ENCODE measurements at places on chromosomes 6 and 20. TPM values are rescaled to one million over a fixed set of nuclear protein-coding genes. Genes with fewer than 3 reads are reported as not detected.

- no peak for DNase-seq
- H3K27ac ChIP-seq, result no peak overlapping the region
- H3K4me1 ChIP-seq, result no peaks in the 10 kb centered on the region
- no peaks in the 10 kb centered on the region for H3K36me3 ChIP-seq
- no peaks in the 10 kb centered on the region for H3K27me3 ChIP-seq
- H3K4me3 ChIP-seq, result no peak overlapping the region
These were observed 630.8 kb upstream of the IMPG1 start for GRCh38 chr6:76703285-76703684.

DNA sequence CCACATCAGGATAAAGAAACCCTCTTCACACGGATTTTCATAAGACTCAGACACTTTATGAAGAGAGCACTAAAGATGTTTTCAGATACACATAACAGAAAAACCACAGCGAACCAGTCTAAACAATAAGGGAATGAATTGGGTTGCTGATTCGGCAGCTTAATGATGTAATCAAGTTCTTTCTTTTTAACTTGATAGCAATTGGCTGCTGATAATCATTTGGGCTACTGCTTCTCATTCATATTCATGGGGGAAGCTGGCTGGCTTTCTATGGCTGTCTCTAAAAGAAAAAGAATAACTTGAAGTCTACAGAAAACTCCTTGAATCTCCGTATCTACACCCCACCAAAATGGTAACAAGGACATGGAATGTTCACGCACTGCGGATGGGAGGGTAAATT lies 20.0 kb upstream of the TMEM181 start:
- no peak for DNase-seq
- peaks cover 15% of the 10 kb centered on the region for H3K4me1 ChIP-seq
- no peak overlapping the region for H3K27ac ChIP-seq
- H3K27me3 ChIP-seq, result no peaks in the 10 kb centered on the region
- H3K4me3 ChIP-seq, result no peak overlapping the region

TINAG gene
- polyA plus RNA-seq, result 0.22 TPM

BPIFB2 gene
- not detected for polyA plus RNA-seq

DNA sequence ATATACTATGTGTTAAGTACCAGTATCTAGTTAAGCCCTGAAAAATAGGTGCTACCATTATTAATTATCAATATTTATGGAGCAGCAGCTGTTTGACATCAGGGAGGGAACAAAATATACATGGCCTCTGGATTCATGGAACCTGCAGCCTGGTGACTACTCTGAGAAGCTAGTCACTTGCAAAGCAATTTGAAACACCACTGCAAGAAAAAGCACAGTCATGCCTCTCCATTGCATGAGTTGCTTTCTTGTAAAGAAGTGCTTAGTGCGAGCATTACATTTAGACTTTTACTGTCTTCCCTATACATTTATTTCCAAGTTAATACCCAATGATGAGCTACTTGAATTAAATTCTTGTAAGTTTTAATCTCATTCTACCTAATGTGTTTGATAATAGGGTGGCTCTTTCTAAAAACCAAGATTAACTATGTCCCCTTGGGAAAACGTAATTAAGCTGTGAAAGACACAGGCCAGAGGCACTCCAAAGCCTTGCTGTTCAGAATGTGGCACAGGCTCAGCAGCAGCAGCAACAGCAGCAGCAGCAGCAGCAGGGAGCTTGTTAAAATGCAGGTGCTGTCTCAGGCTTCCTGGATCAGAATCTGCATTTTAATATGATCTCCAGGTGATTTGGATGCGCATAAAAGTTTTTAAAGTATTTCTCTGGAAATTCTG lies 83.6 kb downstream of the PFDN4 start:
- H3K27me3 ChIP-seq, result no peaks in the 10 kb centered on the region
- DNase-seq, result no peak
- H3K4me3 ChIP-seq, result no peak overlapping the region
- H3K36me3 ChIP-seq, result no peaks in the 10 kb centered on the region
- no peaks in the 10 kb centered on the region for H3K4me1 ChIP-seq

DNA sequence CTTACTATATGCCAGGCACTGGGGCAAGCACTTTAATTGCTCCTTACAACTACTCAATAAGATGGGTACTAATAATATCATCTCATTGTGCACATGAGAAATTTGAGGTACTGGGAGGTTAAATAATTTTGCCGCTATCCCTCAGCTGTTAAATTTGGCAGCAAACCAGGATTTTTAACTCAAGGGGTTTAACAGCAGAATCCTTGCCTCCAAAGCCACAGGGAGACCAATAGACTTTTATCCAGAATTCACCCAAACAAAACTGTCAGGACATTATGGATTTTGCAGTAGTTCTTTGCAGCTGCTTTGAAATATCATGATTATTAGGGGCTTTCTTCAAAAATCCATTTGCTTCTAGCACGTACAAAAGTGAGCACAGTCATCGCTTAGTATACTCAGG lies 136.2 kb downstream of the RPS12 start:
- no peaks in the 10 kb centered on the region for H3K27me3 ChIP-seq
- no peaks in the 10 kb centered on the region for H3K36me3 ChIP-seq
- H3K27ac ChIP-seq, result no peak overlapping the region

GRCh38 chr6:149235130-149235561 lies 82.4 kb upstream of the TAB2 start:
- H3K36me3 ChIP-seq, result no peaks in the 10 kb centered on the region
- H3K27ac ChIP-seq, result no peak overlapping the region
- H3K27me3 ChIP-seq, result no peaks in the 10 kb centered on the region
- peaks cover 56% of the 10 kb centered on the region for H3K4me1 ChIP-seq
- DNase-seq, result no peak

GRCh38 chr6:168999392-168999791 lies 254.3 kb downstream of the THBS2 start:
- no peak for DNase-seq
- H3K27ac ChIP-seq, result no peak overlapping the region
- H3K4me1 ChIP-seq, result no peaks in the 10 kb centered on the region
- peaks cover 14% of the 10 kb centered on the region for H3K27me3 ChIP-seq
- H3K4me3 ChIP-seq, result no peak overlapping the region
- no peaks in the 10 kb centered on the region for H3K36me3 ChIP-seq

DNA sequence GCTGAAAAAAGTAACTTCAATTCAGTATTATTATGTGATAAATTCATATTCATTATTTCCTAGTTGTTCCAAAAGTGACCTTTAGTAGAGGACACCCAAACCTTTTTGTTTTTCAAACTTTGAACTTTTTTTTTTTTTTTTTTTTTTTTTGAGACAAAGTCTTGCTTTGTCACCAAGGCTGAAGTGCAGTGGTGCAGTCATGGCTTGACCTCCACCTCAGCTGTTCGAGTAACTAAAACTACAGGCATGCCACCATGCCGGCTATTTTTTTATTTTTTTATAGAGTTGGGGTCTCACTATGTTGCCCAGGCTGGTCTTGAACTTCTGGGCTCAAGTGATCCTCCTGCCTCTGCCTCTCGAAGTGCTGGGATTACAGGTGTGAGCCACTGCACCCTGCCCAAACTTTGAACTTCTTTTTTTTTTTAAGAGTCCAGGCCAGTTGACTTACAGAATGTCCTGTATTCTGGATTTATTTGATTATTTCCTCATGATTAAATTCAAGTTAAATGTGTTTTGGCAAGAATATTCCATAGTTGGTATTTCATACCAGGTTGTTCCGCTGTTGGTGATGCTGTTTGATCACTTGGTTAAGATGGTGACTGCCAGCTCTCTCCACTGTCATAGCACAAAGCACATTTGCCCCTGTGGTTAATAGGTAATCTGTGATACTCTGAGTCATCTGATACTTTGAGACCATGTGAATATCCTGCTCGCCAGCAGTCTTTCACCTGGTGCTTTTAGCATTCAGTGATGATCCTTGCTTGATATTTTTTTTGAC lies 48.0 kb downstream of the VAPB start:
- DNase-seq, result no peak
- no peaks in the 10 kb centered on the region for H3K36me3 ChIP-seq
- H3K27ac ChIP-seq, result no peak overlapping the region

TRIM10 gene
- polyA plus RNA-seq, result not detected

GRCh38 chr6:119308991-119309657 lies 40.4 kb downstream of the MAN1A1 start:
- H3K27me3 ChIP-seq, result no peaks in the 10 kb centered on the region
- H3K27ac ChIP-seq, result no peak overlapping the region
- no peak for DNase-seq
- H3K4me3 ChIP-seq, result no peak overlapping the region
- H3K4me1 ChIP-seq, result peaks cover 65% of the 10 kb centered on the region
- no peaks in the 10 kb centered on the region for H3K36me3 ChIP-seq

DNA sequence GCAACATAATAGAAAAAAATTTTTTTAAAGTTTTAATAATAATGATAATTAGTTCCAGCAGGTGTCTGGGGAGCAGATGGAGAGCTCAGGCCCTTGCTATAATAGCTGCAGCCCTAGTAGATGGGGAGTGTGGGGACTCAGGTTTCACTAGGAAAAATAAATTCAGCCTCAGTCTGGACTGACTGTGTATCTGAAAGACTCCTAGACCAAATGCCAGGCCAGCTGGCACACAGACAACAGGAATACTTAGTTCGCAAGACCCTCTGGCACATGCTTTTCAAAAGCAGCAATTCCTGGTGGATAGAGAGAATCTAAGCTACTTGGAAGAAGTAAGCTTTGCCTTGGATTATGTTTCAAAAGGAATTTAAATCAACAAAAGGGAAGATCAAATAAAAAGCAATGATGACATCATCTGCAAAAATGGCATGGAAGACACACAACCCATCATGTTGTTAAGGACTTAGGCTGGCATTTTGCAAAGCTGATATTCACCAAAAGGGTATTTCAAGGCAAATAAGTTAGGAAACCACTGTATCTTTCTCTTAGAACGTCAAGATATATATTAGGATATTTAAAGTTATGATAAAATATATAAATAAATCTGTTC lies 107.8 kb downstream of the RNGTT start:
- H3K4me1 ChIP-seq, result no peaks in the 10 kb centered on the region
- no peaks in the 10 kb centered on the region for H3K27me3 ChIP-seq
- no peak overlapping the region for H3K27ac ChIP-seq

DNA sequence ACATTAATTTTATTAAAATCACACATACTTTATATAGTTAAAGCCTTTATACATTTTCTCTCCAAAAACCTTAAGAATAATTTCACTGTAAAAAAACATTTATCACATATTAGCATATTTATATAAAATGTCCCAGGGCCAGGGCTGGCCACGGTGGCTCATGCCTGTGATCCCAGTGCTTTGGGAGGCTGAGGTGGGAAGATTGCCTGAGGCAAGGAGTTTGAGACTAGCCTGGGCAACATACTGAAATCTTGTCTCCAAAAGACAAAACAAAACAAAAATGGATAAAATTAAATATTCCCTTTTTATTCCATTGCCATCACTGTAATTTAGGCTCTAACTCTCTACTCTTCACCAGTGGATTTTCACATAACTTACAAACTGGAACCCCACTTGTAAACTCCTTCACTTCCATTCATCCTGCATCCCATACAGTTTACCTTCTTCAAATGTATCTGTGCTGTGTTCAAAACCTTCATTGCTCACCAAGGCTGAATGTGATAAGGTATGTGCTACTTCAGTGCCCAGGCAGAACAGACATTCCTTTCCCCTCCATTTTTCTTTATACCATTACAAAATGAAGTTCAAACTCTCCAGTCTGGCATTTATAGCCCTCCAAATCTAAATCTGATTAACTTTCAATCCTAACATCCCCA lies 42.9 kb upstream of the PIM1 start:
- DNase-seq, result no peak
- H3K4me1 ChIP-seq, result peaks cover 6% of the 10 kb centered on the region
- no peaks in the 10 kb centered on the region for H3K27me3 ChIP-seq
- no peaks in the 10 kb centered on the region for H3K36me3 ChIP-seq
- no peak overlapping the region for H3K27ac ChIP-seq

ISM1 gene
- 0.54 TPM for polyA plus RNA-seq

GRCh38 chr6:11350294-11350693 lies 117.8 kb upstream of the NEDD9 start:
- H3K4me3 ChIP-seq, result no peak overlapping the region
- H3K27me3 ChIP-seq, result no peaks in the 10 kb centered on the region
- H3K36me3 ChIP-seq, result no peaks in the 10 kb centered on the region
- H3K4me1 ChIP-seq, result peaks cover 12% of the 10 kb centered on the region

DNA sequence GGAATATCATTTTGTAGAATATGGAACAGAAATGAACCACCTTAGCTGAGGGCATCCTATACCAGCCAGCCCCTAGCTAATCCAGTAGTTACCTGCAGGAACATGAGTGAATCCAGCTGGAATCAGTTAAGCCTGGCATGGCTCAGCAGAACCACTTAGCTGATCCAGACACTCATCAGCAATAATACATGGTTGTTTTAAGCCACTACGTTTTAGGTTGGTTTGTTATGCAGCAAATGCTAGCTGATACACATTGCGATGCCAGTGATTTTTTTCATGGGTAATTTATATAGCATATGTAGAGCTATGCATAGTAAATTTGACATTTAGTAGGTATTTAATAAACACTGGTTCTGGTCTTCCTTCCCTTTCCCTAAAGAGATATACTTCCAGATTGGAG lies 201.9 kb upstream of the JAG1 start:
- H3K27ac ChIP-seq, result no peak overlapping the region
- H3K27me3 ChIP-seq, result no peaks in the 10 kb centered on the region
- DNase-seq, result no peak
- H3K4me3 ChIP-seq, result no peak overlapping the region
- H3K4me1 ChIP-seq, result peaks cover 16% of the 10 kb centered on the region
- H3K36me3 ChIP-seq, result no peaks in the 10 kb centered on the region

DNA sequence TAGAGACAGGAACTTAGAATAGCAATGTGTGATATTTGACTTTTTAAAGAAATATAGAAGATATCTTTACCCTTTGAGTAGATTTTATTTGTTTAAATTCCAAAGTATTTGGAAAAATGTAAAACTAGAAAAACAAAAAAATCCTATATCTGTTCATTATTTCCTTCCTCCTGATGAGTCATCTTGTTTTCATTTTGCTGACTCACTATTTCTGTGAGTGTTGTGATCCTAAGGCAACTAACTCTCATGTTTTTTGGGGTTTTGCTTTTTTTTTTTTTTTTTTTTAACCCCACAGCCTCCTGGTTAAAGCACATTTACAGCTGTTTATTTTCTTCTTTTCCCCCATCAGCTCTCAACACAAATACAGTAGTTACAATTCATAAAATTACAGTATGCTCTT lies 37.8 kb upstream of the THEMIS start:
- H3K4me1 ChIP-seq, result no peaks in the 10 kb centered on the region
- no peaks in the 10 kb centered on the region for H3K36me3 ChIP-seq
- no peaks in the 10 kb centered on the region for H3K27me3 ChIP-seq
- H3K4me3 ChIP-seq, result no peak overlapping the region

DNA sequence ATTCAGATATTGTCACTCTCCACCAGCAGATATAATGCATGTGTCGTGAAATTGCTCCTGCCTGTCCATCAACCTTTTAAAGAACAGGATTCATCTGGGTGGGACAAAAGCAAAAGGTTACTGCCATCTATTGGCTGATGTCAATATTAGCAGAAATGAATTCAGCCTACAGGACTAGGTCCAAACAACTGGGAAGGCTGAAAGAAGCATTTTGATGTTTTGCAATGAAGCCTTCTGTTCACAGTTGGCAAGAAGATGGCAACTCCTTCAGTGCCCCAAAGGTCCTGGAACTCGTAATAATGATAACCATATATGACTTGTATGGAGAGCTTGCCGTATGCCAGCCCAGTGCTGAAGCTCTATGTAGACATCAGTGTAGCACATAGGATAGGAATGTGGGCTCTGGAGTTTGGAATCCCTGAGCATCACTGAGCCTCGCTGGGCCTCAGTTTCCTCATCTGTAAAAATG lies 7.5 kb downstream of the BCAS1 start:
- no peaks in the 10 kb centered on the region for H3K36me3 ChIP-seq
- H3K4me1 ChIP-seq, result peaks cover 14% of the 10 kb centered on the region
- no peak for DNase-seq
- H3K4me3 ChIP-seq, result no peak overlapping the region
- H3K27me3 ChIP-seq, result no peaks in the 10 kb centered on the region

GRCh38 chr6:105784179-105784578 lies 302.0 kb upstream of the PRDM1 start:
- H3K4me1 ChIP-seq, result peaks cover 3% of the 10 kb centered on the region
- peaks cover 4% of the 10 kb centered on the region for H3K27me3 ChIP-seq
- H3K36me3 ChIP-seq, result no peaks in the 10 kb centered on the region
- H3K27ac ChIP-seq, result no peak overlapping the region

OGFRL1 gene
- polyA plus RNA-seq, result 6.6 TPM
